ENCODE measurements at places on chromosomes 5 and 9. TPM values are rescaled to one million over a fixed set of nuclear protein-coding genes. Genes with fewer than 3 reads are reported as not detected.

GRCh38 chr9:33446946-33447798 lies at the start of gene AQP3:
Gene AQP3 (minus strand): TSS chr9:33447593. CDS start chr9:33447530, 63 bp downstream.
- H3K4me1 ChIP-seq: peaks cover 15% of the 10 kb centered on the region
- peak within 1 kb of the TSS; percentile 88 for H3K27ac ChIP-seq

DNA sequence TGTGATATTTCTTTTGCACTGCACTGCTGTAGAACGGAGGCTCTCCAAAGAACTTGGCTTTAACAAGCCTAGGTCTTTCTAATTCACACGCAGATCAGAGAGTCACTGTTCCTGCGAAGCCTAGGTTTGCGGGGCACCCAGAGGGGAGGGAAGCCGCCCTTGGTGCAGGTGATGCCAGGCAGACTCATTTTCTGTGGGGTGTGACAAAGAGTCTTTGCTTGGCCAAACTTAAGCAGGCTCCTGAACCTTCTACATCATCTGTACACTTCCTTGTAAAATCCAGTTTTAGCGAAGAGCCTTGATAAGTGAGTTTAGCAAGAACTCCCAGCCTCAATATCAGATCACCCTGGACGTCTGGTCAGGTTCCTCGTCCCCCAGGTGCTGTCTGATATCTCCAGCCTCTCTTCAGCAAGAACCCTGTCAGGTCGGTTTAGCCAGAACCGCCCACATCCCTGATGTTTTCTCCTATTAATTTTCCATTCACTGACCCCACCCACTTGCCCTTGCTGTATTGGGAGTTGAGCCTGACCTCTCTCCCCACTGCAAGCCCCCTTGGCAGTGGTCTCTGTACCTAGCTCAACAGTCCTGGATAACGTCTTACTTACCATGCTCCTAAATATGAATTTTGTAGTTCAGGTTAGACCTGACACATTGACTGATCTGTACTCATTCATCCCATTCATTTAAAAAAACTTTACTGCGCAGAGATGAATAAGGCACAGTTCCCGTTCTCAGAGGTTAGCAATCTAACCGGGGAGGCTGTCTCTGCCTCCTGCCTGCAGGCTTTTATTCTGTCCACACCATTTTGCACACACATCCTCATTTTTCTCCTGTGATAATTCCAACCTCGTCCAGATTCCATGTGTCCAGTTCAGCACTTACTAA lies 880 bp upstream of the UBAC1 start:
- no peaks in the 10 kb centered on the region for H3K27me3 ChIP-seq
- DNase-seq: no peak

DNA sequence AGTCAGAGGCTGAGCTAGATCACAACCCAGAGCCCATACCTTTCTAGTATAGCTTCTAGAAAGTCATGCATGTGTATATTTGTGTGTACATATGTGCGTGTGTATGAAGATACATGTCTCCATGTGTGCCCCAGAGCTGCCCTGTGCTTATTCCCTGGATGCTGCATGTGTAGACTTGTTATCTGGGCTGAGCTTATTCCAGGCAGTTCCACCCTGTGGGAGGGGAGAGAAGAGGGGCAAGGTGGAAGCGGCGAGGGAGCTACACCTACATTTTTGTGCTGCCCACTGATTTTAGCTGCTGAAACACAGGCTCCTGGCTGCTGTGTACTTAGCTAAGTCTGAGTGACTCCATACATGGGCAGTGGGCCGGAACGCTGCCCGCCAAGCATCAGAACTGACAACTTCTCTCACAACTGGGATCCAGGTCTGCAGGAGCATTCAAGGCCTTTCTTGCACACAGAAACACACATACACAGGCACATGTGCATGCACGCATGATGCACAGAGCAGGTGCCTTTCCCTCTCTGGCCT lies 38.0 kb upstream of the XPA start:
- peaks cover 53% of the 10 kb centered on the region for H3K27me3 ChIP-seq
- no peaks in the 10 kb centered on the region for H3K36me3 ChIP-seq
- no peak overlapping the region for H3K27ac ChIP-seq
- H3K4me1 ChIP-seq: no peaks in the 10 kb centered on the region
- no peak for DNase-seq

DNA sequence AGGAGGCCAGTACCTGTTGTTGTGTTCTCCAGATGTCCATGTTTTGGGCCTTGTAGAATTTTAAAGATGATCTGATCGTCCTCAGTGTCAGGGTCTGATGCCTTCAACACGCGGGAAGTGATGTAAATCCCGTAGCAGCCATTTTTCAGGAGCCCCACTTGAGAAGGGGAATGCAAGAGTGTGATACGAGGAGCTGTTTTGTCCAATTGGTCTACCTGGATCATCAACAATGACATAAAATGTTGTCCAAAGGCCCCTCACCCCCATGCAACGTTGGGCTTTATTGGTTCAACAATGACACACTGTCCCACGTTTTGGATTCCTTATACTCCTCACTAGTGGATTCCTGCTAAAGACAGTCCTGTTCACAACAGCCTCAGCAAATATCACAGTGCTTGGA lies 48.1 kb upstream of the CER1 start:
- DNase-seq: no peak
- no peaks in the 10 kb centered on the region for H3K36me3 ChIP-seq
- H3K27me3 ChIP-seq: peaks cover 2% of the 10 kb centered on the region
- H3K27ac ChIP-seq: no peak overlapping the region

Gene GHR
- total RNA-seq: 5.4 TPM

DNA sequence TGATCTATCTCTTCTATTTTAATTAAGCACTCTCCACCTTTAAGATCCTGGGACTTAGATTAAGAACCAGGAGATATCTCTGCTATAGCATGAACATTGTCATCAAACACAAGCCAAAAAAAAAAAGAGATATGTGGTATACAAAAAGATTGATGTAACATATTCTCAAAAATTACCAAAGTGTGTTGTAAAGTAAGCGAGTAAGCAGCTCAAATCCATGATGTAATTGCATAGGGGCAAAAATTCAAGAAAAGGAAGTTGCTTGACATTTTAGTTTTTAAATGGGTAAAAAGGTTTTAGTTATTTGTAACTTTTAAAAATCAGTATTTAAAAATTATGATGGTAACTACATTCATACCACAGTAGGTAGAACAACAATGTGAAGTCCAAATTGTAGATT lies 40.7 kb downstream of the CNTRL start:
- no peaks in the 10 kb centered on the region for H3K27me3 ChIP-seq
- peaks cover 2% of the 10 kb centered on the region for H3K4me1 ChIP-seq
- no peak for DNase-seq

GRCh38 chr9:125785248-125785751 lies 38.1 kb downstream of the PBX3 start:
- H3K27me3 ChIP-seq: no peaks in the 10 kb centered on the region
- no peak overlapping the region for H3K4me3 ChIP-seq
- no peak overlapping the region for H3K27ac ChIP-seq
- DNase-seq: no peak
- H3K4me1 ChIP-seq: peaks cover 14% of the 10 kb centered on the region

Measured in chondrocyte (in vitro differentiated cells).